Activated T-cell treated with anti-CD3 and anti-CD28 coated beads, Interleukin-2, amount 50 U/mL, for 1 hour (primary cell): ENCODE measurements at places on chromosomes 4 and X.

GRCh38 chr4:178602833-178603232, 1160.6 kb upstream of the AGA start:
- DNase-seq, result no peak

DNA sequence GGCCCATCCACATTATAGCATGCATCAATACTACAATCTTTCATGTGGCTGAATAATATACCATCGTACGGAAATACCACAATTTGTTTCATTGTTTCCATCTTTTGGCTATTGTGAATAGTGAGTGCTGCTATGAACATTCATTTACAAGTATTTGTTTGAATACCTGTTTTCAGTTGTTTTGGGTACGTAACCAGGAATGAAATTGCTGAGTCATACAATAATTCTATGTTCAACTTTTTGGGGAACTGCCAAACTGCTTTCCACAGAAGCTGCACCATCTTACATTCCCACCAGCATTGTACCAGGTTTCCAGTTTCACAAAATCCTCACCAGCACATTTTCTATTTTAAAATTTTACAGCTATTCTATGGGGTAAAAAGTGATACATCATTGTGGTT, 28.5 kb upstream of the MANBA start:
- DNase-seq, result no peak

DNA sequence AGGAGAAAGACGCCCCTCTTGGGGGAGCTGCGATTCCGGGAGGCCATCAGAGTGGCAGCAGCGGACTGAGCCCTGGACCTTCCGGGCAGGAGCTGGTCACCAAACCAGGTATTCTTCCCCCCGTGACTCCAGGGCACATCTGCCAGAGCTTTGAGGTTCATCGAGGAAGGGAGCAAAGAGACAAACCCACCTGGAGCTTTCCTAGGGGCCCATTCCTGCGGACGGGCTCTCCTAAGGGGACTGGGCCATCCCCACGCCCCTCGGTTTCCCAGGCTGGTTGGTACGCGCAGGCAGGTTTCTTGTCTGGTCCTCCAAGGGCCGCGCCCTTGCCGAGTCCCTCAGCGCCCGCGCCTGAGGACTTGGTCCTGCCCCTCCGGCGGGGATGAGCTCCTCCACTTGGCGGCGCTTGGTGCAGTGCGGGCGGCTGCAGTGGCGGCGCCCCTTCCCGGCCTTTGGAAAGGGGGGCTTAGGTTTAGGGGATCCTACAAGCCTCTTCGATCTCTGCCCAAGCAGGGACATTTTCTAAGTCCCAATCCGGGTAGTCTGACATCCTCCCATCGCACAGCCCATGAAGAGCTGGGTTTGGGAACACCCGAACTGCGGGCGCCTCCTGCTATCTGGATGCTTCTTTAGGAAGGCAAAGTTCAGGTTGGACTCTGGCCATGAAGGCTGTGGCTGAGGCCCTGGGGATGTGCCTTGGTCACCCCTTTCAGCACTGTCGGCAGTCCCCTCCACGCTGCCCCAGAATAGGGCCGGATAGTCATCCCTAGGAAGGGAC, 538 bp downstream of the STBD1 start:
- DNase-seq, result peak; percentile 29

DNA sequence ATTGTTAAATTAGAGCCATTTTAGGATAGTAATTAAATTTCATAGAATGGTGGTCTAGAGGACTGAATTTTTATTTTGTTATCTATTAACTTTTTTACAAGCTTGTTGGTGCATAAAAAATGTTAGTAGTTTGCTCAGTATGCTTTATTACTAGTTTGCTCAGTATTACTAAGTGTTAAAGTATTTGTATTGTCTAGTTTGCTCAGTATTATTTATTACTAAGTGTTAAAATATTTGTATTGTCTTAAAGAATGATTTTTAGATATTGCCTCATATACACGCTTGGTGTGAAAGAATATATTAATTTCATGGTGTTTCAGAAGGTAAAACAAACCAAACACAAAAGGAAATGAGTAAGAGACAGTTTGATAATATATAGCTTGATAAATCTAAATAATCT, 268.4 kb upstream of the MAGEB18 start:
- DNase-seq, result no peak

GRCh38 chr4:101171747-101172146, 175.6 kb downstream of the PPP3CA start:
- DNase-seq, result no peak

GRCh38 chrX:34659575-34659974, 2.5 kb upstream of the TMEM47 start:
- DNase-seq, result no peak
